ENCODE measurements at places on chromosomes 11 and 22.

GRCh38 chr11:129457321-129457720 is 81.7 kb downstream of the BARX2 start:
- DNase-seq, result no peak

DNA sequence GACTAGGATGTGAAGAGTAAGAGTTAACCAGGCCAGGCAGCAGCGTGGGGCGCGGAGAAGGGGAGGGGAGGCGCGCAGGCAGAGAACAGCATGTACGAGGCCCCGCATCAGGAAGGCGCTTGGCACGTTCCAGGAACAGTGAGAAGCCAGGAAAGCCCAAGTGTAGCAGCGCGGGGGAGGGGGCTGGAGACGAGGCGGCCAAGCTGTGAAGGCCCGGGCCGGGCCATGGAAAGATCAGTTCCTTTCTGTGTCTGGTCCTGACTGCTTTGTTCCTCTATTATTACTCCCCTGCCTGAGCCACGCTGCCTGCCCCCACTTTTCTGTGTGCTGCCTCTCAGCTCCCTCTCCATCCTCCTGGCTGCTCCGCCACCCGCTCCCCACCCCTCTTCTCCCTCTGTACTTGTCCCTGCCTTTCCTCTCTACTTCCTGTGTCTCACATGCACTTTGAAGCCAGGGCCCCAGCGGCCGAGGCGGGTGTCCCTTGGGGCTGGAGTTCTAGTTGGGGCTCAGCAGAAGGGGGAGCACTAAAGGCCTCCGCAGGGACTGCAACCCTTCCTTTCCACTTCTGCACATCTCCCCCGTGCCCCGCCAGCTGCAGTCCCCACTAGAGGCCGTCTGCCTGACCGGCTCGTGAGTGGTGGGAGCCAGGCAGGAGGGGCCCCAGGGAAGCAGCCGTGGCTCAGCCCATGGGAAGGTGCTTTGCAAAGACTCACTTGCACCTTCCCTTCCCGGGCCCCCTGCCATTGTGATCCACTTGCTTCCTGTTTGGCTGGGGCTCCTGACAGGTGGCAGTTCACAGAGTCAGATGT is 63.7 kb downstream of the PRDM11 start:
- peak; percentile 97 for DNase-seq

- no peak for DNase-seq
Measured at GRCh38 chr22:30186510-30186909, 60.0 kb downstream of the LIF start.

DNA sequence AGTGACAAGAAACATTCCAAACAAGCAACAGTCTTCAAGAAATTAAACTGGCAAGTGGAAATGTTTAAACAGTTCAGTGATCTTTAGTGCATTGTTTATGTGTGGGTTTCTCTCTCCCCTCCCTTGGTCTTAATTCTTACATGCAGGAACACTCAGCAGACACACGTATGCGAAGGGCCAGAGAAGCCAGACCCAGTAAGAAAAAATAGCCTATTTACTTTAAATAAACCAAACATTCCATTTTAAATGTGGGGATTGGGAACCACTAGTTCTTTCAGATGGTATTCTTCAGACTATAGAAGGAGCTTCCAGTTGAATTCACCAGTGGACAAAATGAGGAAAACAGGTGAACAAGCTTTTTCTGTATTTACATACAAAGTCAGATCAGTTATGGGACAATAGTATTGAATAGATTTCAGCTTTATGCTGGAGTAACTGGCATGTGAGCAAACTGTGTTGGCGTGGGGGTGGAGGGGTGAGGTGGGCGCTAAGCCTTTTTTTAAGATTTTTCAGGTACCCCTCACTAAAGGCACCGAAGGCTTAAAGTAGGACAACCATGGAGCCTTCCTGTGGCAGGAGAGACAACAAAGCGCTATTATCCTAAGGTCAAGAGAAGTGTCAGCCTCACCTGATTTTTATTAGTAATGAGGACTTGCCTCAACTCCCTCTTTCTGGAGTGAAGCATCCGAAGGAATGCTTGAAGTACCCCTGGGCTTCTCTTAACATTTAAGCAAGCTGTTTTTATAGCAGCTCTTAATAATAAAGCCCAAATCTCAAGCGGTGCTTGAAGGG is 6.0 kb downstream of the MALAT1 start:
- DNase-seq, result no peak

DNA sequence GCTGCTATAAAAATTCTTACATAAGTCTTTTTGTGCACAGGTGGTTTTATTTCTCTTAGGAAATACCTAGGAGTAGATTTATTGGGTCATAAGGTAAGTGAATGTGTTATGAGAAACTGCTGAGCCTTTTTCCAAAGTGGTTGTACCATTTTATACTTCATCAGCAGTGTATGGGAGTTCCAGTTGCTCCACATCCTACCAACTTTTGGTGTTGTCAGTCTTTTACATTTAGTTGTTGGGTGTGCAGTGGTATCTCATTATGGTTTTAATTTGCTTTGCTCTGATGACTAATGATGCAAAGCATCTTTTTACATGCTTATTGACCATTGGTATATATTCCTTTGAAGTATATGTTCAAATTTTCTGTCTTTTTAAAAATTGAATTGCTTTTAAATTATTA is 3.1 kb downstream of the CAT start:
- no peak for DNase-seq

GRCh38 chr11:128505449-128506065 is 81.8 kb downstream of the ETS1 start:
- no peak for DNase-seq

- no peak for DNase-seq
Measured at GRCh38 chr11:357582-357981, 11.7 kb upstream of the B4GALNT4 start.

- DNase-seq, result no peak
Measured at GRCh38 chr22:30188911-30189310, 57.6 kb downstream of the LIF start.

DNA sequence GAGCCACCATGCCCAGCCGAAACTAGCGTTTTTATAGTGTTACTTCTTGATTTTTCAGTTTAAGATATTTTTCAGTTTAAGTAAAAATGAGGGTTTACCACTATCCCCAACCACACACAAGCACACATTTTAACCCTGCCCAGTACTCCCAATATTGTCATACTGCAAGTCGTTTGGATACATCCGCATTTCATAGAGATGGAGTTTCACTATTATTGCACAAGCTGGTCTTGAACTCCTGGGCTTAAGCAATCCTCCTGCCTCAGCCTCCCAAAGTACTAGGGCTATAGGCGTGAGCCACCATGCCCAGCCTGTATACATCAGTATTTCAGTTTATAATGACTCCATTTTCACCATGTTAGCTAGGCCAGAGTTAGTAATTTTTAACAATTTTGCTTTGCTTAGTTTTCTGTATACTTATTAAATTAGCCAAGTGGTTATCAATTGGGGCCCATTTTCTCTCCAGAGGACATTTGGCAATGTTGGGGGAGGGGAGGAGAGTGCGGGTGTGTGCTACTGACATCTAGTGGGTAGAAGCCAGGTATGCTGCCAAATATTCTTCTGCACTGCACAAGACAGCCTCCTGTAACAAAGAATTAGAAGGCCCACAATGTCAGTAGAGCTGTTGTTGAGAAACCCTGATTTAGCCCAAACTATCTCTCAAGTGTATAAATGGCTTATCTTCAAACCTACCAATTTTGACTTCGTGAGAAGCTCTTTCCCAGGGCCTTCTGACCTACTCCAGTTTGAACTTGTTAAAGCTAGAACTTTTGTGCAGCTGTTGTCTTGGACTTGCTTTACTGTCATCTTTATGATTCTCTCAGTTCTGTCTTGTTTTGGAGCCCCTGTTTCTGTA is 7.3 kb downstream of the USP47 start:
- no peak for DNase-seq

GRCh38 chr11:93623179-93623578 is 38.3 kb upstream of the CEP295 start:
- no peak for DNase-seq

GRCh38 chr22:38017272-38017920 is 33.0 kb upstream of the SOX10 start:
- DNase-seq, result peak; percentile 75

DNA sequence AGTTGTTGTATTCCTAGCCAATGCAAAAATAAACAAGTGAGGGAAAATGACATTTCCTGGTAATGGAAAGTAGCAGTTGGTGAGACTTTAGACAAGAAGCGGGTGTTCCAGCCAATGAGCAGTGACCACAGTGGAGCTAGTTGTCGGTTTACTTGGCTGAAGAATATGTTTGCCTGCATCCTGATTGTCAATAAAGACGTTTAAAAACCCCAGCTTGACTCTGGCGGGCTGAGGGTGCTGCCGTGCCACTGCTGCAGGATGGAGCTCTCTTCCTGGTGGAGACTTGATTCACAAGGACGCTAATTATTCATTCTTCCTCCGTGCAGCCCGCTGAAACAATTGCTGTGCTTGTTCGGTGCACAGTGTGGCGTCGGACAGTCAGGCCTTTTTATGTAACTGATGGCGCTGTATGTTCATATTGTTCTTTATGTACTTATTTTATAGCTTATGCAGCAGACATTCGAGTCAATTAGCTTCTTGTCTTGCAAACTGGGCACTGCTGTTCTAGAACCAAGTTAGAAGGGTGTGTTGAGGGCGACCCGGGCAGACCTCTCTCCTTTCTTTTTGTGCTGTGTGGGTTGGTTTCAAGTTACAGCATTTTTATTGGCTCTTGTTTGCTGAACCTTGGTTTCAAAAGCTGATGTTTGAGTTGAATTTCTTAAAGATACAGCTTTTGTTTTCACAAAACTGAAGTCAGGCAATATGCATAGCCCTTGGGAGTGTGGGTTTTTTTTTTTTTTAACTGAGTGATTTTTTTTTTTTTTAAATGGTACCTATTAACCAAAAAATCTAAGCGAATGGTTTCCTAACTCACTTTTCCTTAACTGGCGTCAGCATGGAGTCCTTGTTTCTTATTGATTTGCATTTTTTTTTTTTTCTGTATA is 153.9 kb downstream of the TEAD1 start:
- peak; percentile 75 for DNase-seq

DNA sequence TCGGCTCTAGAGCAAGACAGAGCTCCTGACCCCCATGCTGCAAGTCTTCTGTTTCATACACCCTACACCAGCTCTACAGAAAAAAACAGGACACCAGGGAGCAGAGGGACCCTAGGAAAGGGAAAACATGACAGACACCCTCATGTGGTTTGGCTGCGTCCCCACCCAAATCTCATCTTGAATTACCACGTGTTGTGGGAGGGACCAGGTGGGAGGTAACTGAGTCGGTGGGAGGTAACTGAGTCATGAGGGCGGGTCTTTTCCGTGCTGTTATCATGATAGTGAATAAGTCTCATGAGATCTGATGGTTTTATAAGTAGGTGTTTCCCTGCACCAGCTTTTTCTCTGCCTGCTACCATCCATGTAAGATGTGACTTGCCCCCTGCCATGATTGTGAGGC is 6.6 kb upstream of the C22orf39 start:
- DNase-seq, result no peak

DNA sequence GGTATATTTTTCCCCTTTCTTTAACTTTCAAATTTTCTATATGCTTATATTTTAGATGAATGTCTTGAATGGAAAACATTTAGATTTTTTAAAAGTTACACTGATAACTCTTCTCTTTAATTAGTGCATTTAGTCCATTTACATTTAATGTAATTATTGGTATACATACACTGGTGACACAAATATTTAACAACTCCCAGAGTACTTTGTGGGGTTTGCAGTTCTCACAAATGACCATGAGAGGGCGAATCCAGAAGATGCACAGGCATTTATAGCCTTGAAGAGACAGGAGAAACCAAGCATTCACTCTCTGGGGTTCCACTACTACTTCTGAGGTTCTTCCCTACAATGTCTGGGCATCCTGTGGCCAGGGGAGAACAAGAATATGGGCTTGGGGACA is 125.1 kb downstream of the TIMP3 start:
- DNase-seq, result no peak

DNA sequence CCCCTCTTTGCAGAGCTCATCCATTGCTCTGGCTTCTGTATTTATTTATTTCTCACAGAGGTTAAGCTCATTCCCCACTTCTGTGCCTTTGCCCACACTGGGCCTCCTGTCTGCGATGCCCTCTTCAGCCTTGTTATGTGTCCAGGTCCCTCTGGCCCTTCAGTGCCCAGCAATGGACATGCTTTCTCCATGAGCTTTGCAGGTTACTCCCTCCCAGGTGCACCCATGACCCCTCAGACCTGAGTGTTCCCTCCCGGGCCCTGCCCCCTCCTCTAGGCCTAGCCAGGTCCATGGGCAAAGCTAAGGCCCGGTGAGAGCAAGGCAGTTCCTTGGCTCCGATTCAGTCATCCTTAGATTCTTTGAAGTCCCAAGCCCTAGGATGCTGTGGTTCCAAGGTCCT is 17.5 kb upstream of the ARHGEF17 start:
- DNase-seq, result no peak

- no peak for DNase-seq
Measured at GRCh38 chr11:36261094-36261493, 28.1 kb downstream of the COMMD9 start.

DNA sequence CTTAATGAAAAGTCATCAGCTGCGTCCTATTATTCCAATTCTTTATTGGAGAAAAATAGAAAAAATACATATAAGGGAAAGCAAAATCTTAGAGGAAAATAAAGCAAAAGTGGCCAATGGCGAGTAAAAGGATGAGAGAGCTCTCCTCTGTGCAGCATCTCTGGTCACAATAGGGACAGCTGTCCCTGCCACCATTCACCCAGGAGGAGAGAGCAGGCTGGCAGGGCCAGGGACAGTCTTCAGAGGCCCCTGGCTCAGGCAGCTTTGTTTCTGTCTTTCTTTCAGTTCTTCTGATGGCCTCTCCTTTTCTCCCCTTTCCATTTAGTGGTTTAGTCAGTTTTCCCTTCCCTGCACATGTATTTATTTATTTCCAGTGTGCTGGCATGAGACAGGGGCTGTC is 941.3 kb downstream of the NTM start:
- DNase-seq, result no peak

Measured in left hindlimb (tissue), 1 donor.